ENCODE measurements at places on chromosomes 11 and 22.

DNA sequence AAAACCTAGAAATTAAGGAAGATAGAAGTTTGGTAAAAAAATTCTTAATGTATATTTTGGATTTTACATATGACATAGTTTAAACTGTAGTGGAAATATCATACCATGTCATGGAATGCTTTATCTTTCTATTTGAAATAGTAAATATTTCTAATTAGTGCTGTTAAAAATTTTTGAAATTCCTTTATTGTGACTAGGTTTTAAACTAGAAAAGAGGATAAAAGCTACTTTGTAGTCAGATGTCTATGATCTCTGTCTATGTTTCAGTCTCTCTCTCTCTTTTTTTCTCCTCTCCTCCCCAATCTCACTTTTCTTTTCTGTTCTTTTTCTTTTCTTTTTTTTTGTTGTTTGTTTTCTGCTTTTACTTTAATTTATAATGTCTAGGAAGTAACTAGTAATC, 226.2 kb downstream of the TMEM135 start:
- DNase-seq, result no peak

- no peak for DNase-seq
These were observed 228.6 kb upstream of the MPPED2 start for GRCh38 chr11:30814737-30815136.

DNA sequence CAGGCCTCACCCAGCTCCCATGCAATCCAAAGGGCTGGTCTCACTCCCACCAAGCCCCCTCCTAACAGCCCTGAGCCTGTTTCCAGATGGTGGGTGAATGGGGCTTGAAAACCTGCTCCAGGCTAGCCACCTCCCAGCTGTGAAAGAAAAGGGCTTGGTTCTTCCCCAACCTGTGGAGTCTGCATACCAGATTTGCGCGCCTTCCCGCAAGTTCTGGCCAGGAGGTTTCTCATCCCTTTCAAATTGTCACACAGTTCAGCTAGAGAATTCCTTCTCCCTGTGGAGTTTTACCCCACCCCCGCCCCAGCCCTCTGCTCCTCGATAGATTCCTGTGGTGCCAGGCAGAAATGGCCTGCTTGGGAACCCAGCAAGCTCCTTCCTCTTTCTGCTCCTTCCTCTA, 734.6 kb upstream of the FAT3 start:
- no peak for DNase-seq

DNA sequence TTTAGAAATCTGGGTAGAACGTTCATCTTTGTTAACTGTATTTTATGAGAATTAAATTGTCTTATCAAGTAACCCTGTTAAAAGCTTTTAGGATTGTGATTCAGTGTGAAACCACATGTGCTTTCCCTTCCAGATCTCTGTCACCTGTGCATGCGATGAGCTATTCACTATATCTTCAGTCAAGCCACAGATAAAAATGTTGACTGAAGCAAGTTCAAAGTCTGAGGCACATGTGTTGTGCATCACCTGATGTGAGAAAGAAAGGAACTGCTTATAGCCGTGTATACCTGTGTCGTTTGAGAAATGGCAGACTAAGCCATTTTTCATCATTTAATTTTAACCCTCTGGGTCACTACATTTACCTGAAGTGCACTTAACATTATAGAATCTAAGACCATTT, 1088.9 kb upstream of the TENM4 start:
- DNase-seq, result no peak

DNA sequence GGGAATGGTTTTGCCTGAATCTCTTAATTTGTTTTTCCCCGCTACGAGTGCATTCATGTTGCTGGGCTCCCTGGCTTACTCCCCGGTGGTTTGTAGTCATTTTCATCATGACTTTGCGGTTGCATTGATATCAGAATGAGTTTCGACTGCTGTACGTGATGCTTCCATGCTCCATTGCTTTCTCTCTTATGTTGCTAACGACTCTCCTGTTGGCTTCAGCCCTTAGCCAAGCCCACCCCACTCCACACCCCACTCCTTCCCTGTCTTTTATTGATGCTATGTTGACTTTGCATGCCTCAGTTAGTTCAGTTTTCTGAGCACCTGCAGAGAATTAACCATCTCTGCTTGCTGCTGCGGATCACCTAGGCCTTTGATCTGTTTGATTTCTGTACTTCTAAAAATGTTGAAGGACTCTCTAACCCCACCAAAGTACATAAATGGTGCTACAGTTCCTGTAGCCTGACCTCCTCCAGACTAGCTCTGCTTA, 65.3 kb downstream of the ARFGAP2 start:
- no peak for DNase-seq

DNA sequence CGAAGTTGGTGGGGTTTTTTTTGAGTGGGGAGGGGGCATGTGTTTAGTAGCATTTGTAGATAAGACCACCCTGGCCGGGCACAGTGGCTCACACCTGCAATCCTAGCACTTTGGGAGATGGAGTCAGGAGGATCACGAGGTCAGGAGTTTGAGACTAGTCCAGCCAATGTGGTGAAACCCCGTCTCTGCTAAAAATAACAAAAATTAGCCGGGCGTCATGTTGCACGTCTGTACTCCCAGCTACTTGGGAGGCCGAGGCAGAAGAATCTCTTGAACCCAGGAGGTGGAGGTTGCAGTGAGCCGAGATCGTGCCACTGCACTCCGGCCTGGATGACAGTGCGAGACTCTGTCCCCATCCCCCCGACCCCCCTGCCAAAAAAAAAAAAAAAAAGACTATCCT, 34.6 kb downstream of the CECR2 start:
- no peak for DNase-seq

- no peak for DNase-seq
These were observed 34.9 kb downstream of the SERPIND1 start for GRCh38 chr22:20808844-20809243.

DNA sequence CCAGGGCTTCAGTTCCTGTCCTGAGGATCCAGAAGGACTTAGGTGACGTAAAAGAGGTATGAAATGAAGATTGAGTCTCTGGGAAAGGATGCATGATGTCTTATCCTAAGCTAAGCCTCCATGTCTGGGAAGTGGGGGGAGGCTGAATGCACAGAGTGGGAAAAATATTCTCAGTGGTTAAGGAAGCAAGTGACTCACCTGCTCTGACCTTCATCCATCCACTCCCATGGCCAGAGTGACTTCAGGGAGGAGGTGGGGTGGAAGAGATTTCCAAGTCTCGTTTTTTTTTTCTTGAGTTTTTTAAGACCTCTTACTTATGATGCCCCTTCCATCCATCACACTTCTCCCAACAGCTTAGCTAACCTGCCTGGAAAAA, 32.5 kb upstream of the POLD3 start:
- DNase-seq, result no peak

GRCh38 chr11:29272019-29272654, 744.7 kb downstream of the KCNA4 start:
- DNase-seq, result no peak

- no peak for DNase-seq
These were observed 25.1 kb downstream of the SBF2 start for GRCh38 chr11:10268746-10269488.

DNA sequence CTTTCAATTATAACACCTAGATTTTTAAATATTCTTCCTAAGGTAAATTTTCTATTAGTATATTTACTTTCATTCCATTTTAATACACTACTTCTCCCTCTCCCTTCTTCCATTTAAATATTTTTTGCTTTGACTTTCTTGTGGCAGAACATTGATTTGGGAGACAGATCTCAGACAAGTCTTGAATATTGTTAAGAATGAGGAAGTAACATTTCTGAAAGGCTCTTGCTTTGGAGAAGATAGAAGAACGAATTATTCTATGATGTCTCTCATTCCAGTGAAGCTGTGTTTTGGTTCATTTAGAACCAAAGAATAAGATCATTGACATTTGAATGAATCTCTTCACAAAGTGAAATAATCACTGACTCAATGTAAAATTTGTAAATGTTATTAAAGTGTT, 2.4 kb downstream of the IPO7 start:
- DNase-seq, result no peak

GRCh38 chr11:65429068-65429681, 6.6 kb downstream of the NEAT1 start:
- no peak for DNase-seq

GRCh38 chr11:43377389-43377788, 18.7 kb downstream of the TTC17 start:
- no peak for DNase-seq

- no peak for DNase-seq
These were observed 187.4 kb downstream of the GRIK4 start for GRCh38 chr11:120698918-120699317.

DNA sequence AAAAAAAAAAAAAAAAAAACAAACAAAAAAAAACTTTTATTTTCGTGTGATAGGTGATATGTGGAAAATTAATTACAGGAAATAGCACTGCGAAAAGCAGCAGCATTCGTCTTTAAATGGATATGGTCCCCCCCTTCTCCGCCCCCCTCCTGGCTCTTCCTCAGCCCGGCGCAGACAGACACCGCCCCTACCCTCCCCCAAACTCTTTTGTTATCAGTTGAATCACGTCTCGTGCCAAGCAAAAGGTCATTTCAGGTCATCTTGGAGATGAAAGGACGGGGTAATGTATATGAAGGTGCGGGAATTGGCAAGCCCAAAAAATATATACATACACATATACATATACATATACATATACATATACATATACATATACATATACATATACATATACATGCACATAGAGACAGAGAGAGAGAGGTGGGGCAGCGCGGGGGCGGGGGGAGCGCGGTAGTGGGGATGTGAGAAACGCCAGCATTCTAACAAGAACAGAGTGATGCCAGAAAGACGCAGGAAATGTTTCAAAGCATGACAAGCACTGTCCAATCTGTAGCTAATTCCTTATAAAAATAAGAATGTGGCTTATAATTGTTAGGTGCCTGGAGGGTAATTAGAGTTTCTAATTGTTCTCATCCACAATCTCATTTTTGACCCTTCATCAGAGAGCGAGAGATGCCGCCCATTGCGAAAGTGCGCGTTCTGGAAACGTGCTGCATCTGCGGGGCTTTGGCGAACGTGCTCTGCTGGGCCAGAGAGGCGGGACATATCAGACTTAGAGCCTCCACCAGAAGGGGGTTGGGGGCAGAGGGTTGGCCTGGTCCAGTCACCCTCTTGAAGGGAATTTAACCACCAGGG, 214.5 kb upstream of the UBASH3B start:
- DNase-seq, result no peak

GRCh38 chr11:27904358-27905055, 203.4 kb downstream of the KIF18A start:
- DNase-seq, result no peak

DNA sequence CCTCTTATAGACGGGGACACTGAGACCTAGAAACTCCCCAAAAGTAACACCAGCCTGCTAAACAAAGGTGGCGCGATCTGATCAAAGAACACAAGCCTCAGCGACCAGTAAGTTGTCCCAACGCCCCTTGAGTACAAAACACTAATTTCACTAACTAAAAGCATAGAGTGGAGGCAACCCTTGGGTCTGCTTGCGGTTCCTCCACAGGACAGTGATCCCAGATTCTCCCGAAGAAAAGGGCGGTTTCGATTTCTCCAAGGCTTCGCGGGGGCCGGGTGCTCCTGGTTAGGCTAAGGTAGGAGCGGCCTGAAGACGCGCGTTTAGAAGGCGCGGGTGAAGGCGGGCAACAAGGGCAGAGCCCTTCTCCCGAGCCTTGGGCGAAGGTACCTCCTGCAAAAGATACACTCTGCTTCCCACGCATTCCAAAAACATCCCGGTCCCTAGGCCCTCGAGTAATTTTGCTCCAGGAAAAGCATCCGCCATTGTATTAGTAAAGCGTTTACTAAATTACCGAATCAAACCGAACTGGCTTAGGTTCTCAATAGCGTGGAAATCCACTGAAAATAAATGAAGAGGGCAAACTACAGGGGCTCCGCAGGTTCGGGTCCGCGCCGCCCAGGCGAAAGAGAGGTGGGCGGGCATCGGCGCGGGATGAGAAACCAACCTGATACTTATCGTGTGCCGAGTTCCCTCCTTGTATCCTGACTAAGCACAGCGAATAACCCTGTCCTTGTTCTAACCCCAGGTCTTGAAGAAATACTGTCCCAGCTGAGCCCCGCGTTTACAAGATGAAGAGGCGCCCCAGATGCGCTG, 2.0 kb downstream of the WT1 start:
- no peak for DNase-seq

GRCh38 chr22:35664955-35665587, 16.8 kb downstream of the APOL6 start:
- DNase-seq, result no peak

GRCh38 chr11:19607656-19608360, 104.8 kb upstream of the NAV2 start:
- DNase-seq, result no peak

DNA sequence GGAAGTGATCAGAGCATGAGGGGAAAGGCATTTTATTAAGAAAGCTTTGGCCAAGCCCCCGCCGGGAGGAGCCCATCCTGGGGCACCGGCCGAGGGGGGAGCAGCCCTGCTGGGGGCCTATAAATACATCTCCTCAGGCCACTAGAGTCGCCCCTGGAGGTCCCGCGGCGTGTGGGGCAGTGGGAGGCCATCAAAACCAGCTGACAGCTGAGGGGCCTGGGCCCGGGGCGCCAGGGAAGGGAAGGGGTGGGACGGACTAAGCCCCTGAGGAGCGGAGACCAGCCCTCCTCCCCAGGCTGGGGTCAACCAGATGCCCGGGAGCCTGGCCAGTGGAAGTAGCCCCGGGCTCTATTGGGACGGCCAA, 13.1 kb downstream of the SCARF2 start:
- no peak for DNase-seq

- DNase-seq, result no peak
These were observed 7.0 kb downstream of the C11orf86 start for GRCh38 chr11:66981976-66982578.

GRCh38 chr22:48906216-48906835, 921.3 kb downstream of the BRD1 start:
- no peak for DNase-seq

- no peak for DNase-seq
These were observed 39.8 kb downstream of the KCNJ1 start for GRCh38 chr11:128827191-128827893.

DNA sequence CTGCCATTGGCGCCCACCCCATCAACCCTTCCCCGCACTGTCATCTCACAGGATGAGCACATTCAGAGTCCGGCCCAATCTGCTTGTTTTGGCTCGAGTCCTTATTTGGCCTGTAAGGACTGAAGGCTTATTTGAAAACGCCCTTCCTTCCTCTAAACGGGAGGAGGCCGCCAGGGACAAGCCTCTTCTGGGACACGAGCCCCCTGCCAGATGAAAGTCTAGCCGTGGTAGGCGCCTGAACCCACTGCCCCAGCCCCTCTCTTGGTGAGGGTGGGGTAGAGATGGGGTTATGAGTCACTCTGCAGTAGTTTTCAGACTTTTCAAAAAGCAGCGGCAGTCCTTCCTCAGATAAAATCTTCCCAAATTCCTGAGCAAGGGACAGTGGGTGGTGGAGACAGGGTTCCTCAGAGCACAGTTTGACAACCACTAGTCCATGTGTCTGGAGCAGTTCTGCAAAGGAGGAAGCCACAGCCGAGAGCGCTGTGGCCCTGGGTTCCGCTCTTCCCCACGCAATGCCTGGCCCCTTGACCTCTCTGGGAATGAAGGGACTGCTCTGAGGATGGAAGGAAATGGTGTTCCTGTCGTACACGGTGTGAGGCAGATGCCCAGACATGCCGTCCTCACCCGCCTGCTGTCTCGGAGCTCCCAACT, 57.0 kb downstream of the MYH9 start:
- no peak for DNase-seq
